Activated CD8-positive, alpha-beta memory T cell treated with anti-CD3 and anti-CD28 coated beads for 4 hours (primary cell): ENCODE measurements at places on chromosomes 3 and 15.

- no peak for DNase-seq
Observed at GRCh38 chr3:10319251-10319650, 1.7 kb downstream of the SEC13 start.

DNA sequence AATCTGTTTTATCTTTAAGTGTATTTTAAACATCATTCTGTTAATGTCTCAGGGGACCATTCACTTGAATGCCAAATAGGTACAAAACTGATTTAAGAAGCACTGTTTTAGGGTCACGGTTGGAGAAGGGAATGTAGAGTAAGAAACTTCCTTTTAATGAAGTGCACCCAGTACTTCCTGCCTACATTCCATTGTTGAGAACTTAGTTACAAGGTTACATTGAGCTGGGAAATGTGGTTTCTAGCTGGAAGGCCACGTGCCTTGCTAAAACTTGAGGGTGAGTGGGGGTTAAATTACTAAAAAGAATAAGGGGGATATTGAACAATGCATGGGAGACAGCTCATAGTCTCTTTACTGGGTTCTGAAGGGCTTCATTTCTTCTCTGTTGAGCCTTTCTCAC lies 78.3 kb upstream of the TBC1D5 start:
- no peak for DNase-seq

DNA sequence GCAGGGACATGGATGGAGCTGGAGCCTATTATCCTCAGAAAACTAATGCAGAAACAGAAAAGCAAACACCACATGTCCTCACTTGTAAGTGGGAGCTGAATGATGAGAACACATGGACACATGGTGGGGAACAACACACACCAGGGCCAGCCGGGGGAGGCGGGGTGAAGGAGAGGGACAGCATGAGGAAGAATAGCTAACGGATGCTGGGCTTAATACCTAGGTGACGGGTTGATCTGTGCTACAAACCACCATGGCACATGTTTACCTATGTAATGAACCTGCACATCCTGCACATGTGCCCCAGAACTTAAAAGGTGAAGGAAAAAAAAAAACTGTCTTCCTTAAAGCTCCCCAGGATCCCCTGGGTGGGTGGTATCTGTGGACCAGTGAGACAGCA lies 87.1 kb downstream of the ADAMTS17 start:
- DNase-seq: no peak

- no peak for DNase-seq
Observed at GRCh38 chr3:23372285-23372684, 169.2 kb downstream of the UBE2E2 start.

GRCh38 chr3:5226783-5227182 lies 39.3 kb downstream of the EDEM1 start:
- DNase-seq: no peak
